ENCODE measurements at places on chromosomes 11 and 22.

GRCh38 chr11:44376423-44376822 is 66.5 kb upstream of the ALX4 start:
- no peak for DNase-seq

GRCh38 chr22:42770941-42771647 is 50.4 kb upstream of the A4GALT start:
- no peak for DNase-seq

- DNase-seq = no peak
Measured at GRCh38 chr11:131987703-131988102, 617.3 kb downstream of the NTM start.

DNA sequence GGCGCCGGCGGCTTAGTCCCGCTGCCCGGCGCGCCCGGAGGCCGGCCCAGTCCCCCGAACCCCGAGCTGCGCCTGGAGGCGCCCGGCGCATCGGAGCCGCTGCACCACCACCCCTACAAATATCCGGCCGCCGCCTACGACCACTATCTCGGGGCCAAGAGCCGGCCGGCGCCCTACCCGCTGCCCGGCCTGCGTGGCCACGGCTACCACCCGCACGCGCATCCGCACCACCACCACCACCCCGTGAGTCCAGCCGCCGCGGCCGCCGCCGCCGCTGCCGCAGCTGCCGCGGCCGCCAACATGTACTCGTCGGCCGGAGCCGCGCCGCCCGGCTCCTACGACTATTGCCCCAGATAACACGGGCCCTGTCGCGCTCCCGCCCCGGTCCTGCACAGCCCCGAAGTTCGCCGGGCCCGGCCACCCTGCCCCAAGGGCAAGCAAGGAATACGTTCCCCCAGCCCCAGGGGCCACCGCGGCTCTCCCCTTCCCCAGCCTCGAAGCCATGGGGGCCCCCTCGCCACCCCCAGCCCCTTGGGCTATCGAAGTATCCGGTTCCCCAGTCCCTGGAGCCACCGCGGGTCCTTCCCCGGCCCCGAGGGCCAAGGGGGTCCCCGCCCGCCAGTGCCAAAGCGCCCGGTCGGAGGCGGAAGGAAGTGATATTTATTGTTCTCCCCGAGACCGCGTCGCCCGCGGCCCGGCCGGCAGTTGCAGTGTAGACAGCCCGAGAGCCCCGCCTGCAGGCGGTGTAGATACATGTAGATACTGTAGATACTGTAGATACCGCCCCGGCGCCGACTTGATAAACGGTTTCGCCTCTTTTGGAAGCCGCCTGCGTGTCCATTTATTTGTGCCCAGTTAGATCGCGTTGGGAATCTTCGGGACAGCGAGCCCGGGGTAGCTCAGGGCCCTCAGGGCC is 6.2 kb downstream of the TBX1 start:
- no peak for DNase-seq

- no peak for DNase-seq
Measured at GRCh38 chr11:130549393-130549999, 101.1 kb downstream of the ADAMTS15 start.

DNA sequence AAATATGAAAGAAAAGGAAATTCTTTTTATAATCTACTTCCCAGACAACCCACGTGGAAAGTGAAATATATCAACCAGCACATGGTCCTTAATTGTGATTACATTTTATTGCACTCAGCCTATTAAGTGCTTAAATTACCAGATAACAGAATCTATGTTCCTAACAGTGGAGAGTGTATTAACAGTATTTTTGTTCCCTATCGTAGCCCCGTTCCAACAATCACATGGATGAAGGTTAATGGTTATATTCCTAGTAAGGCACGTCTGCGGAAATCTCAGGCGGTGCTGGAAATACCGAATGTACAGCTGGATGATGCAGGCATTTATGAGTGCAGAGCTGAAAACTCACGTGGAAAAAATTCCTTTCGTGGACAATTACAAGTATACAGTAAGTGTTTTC is 626.1 kb upstream of the ARHGAP42 start:
- no peak for DNase-seq

- DNase-seq = no peak
Measured at GRCh38 chr11:93279851-93280347, 50.6 kb upstream of the DEUP1 start.

DNA sequence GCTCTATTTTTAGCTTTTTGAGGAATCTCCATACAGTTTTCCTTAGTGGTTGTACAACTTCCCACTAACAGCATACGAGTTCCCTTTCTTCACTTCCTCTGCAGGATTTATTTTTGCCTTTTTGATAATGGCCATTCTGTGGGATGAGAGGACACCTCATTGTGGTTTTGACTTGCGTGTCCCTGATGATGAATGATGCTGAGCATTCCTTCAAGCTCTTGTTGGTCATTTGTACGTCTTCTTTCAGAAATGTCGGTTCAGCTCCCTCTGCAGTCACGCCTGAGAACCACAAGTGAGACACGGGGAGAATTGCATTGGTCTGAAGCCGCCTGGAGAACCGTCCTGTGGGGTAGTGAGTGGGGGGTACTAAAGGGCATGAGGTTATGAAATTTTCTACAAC is 2.0 kb upstream of the KRTAP5-10 start:
- DNase-seq = peak; percentile 59

DNA sequence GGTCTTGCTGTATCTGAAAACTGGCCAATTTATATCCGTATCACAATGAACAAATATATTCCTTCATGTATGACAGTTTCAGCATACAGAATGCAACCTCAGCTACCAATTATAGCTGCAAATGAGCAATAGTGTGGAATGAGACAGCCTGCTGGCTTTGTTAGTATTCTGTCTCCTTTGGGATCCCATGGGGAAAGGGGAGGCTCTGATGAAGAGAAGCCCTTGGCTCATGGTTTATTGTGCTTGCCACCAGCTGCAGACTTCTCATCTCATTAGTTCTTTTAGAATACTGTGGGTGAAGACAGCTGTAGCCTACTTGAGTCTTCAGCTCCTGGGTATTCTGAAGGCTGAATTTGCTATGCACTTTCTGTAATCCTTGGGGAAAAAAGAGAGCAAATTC is 42.4 kb downstream of the PITPNB start:
- no peak for DNase-seq

- DNase-seq = no peak
Measured at GRCh38 chr11:18371279-18371678, 23.1 kb upstream of the LDHA start.

DNA sequence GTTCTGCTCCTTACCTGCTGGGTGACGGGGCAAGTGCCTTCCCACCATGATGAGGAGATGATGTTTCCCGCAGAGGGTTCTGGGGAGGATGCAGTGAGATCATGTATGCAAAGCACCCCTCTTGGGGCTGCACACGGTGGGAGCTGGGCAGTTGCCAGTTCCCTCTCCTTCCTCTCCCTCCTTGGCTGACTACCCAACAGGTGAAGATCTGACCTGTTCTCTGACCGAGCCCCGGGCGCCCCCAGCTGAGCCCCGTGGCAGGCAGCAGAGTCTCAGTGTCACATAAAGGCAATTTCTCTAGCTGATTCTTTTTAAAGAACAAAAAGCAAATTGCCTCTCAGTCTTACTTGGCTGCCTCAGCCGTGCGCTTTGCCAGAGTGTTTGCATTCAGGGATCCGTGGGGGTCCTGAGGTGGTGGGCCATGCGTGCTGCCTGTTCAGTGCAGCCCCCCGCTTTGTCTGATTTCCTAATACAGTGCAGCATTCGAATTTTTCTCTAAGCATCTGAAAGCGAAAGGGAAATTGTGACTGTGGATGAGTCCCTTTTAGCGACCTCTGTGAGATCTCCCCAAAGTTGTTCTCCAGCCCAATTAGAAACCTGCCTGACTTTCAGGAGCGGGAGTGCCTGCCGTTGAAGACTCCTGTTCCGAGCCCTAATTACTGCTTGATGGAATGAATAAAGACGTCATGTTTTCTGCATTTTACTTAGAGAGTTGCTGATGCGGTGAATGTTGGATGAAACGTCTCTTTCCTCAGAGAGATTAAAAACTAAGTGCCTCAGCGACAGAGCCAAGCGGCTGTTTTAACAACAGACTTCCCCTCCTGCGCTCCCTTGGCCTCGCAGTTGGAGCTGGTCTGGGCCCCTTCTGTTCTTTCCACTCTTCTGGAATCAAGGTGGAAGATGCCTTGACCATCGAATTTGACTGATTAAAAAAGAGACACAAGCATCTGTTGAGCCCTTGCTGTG is 86.0 kb downstream of the GRIK4 start:
- DNase-seq = no peak

- DNase-seq = no peak
Measured at GRCh38 chr11:5368502-5369043, 15.0 kb upstream of the OR51M1 start.

GRCh38 chr11:78039919-78040671 is 17.0 kb upstream of the KCTD14 start:
- DNase-seq = peak; percentile 87

GRCh38 chr11:9003573-9004182 is at the start of gene NRIP3:
Gene NRIP3 (minus strand): TSS chr11:9004001. CDS start chr11:9003935, 66 bp downstream.
- peak; percentile 23 for DNase-seq

DNA sequence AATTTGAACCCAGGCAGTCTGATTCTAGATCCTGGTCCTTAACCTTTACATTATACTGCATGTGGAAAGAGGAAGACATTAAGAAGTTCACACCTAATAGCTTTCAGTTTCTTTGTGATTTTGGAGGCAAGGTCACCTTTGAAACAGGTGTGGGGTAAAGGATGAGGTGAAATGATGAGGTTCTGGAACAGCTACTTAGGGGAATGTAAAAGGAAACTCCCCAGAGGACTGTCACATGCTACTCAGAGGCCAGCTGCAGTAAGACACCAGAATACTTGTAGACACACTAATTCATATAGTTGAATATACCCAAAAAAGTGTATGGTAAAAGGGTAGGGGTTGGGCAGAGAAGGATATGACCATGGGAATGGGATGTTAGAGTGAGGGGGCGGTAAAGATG is 5.4 kb downstream of the APIP start:
- no peak for DNase-seq

GRCh38 chr11:60455531-60456042 is at the start of gene MS4A1:
Gene MS4A1 (plus strand): TSS chr11:60455847. CDS start chr11:60462375, 6,528 bp downstream.
- DNase-seq = no peak

GRCh38 chr11:22244986-22245592 is 52.2 kb downstream of the ANO5 start:
- DNase-seq = no peak

DNA sequence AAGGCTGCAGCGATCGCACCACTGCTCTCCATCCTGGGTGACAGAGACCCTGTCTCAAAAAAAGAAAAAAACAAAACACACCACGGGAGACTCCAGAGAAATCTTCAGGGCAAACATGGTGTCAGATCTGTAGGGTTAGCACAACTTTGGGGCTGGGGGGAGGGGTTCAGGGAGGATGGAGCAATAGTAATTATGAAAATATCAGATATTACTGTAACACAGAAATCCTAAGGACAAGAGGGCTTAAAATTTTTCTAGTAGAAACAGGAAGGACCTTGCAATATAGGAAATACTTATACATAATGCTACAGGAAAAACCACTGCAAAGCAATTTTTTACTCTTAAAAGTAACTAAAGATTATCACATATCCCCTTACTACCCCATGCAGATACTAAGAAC is 13.8 kb downstream of the EIF4ENIF1 start:
- no peak for DNase-seq

- DNase-seq = no peak
Measured at GRCh38 chr22:46263216-46263590, at the start of gene PKDREJ. Gene PKDREJ (minus strand): TSS chr22:46263343. CDS start chr22:46263322, 21 bp downstream.

GRCh38 chr11:43736502-43737200 is 56.1 kb downstream of the HSD17B12 start:
- peak; percentile 61 for DNase-seq

GRCh38 chr11:122207505-122207904 is 91.5 kb upstream of the BLID start:
- DNase-seq = no peak

All from HCEC 1CT (cell line).